Heart right ventricle (tissue), 16 donors: ENCODE measurements at places on chromosomes 5 and 9. TPM values are rescaled to one million over a fixed set of nuclear protein-coding genes. Genes with fewer than 3 reads are reported as not detected.

The TMEM232 gene
- 0.88 TPM for polyA plus RNA-seq

The LMNB1 gene
- 1.5 TPM for polyA plus RNA-seq

The PCDHGB4 gene
- polyA plus RNA-seq = 0.96 TPM

The PTAR1 gene
- polyA plus RNA-seq = 3.9 TPM

The C1QTNF2 gene
- 0.97 TPM for polyA plus RNA-seq

The NR2F1 gene
- 1.1 TPM for polyA plus RNA-seq

The TYRP1 gene
- polyA plus RNA-seq = 7.2 TPM

DNA sequence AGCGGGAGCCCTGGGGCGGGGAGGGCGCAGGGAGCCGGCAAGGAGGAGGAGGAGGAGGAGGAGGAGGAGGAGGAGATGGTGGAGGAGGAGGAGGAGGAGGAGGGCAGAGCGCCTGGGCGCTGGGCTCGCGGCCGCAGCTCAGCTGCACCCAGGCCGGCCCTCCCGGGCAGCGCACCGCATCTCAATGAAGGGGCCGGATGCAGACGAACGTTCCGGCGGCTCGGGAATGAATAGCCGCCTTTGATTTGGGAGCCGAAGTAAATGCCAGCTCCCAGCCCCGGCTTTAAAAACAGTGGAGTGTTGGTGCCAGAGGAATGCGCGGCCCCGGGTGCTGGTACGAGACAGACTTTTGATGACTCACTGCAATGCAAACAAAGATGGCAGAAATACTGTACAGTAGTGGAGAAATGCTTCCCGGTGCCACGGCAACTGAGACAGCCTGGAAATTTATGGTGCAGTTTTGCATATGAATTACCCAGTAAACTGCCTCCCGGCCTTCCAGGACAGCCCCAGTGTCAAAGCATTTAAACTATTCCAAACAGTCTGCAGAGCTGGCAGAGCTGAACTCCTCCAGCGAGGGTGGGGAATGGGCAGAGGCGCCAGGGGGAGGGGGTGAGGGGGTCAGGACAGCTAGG, 43.1 kb downstream of the NACC2 start:
- H3K27ac ChIP-seq = peak overlapping the region; percentile 78
- peak overlapping the region; percentile 54 for H3K4me3 ChIP-seq
- no peaks in the 10 kb centered on the region for H3K27me3 ChIP-seq
- H3K4me1 ChIP-seq = peaks cover 64% of the 10 kb centered on the region

GRCh38 chr9:109780453-109781033, 545 bp downstream of the PALM2AKAP2 start:
- peaks cover 32% of the 10 kb centered on the region for H3K27me3 ChIP-seq
- peak overlapping the region; percentile 63 for H3K27ac ChIP-seq
- peaks cover 4% of the 10 kb centered on the region for H3K36me3 ChIP-seq
- no peak for DNase-seq

GRCh38 chr9:130707225-130707976, 13.8 kb downstream of the EXOSC2 start:
- H3K27me3 ChIP-seq = no peaks in the 10 kb centered on the region
- no peak overlapping the region for H3K4me3 ChIP-seq
- peaks cover 32% of the 10 kb centered on the region for H3K36me3 ChIP-seq
- no peak overlapping the region for H3K27ac ChIP-seq

- DNase-seq = no peak
- H3K27ac ChIP-seq = no peak overlapping the region
- no peak overlapping the region for H3K4me3 ChIP-seq
- H3K27me3 ChIP-seq = peaks cover 11% of the 10 kb centered on the region
- H3K36me3 ChIP-seq = no peaks in the 10 kb centered on the region
These were observed 2.8 kb downstream of the CDH10 start for GRCh38 chr5:24642022-24642421.

GRCh38 chr9:86648828-86649170, 294.6 kb upstream of the TUT7 start:
- no peak for DNase-seq
- no peaks in the 10 kb centered on the region for H3K4me1 ChIP-seq
- no peaks in the 10 kb centered on the region for H3K36me3 ChIP-seq

- no peak overlapping the region for H3K27ac ChIP-seq
- H3K4me1 ChIP-seq = no peaks in the 10 kb centered on the region
- H3K27me3 ChIP-seq = no peaks in the 10 kb centered on the region
- H3K36me3 ChIP-seq = no peaks in the 10 kb centered on the region
- DNase-seq = no peak
These were observed 455.5 kb upstream of the RORB start for GRCh38 chr9:74041588-74041987.

- peaks cover 6% of the 10 kb centered on the region for H3K27me3 ChIP-seq
- no peak for DNase-seq
- peak overlapping the region; percentile 44 for H3K27ac ChIP-seq
- no peaks in the 10 kb centered on the region for H3K4me1 ChIP-seq
- H3K36me3 ChIP-seq = no peaks in the 10 kb centered on the region
These were observed 709 bp downstream of the IQGAP2 start for GRCh38 chr5:76403766-76404222.

- no peak overlapping the region for H3K4me3 ChIP-seq
- no peaks in the 10 kb centered on the region for H3K27me3 ChIP-seq
- no peak for DNase-seq
- H3K27ac ChIP-seq = no peak overlapping the region
- H3K4me1 ChIP-seq = peaks cover 5% of the 10 kb centered on the region
- no peaks in the 10 kb centered on the region for H3K36me3 ChIP-seq
These were observed 657.8 kb downstream of the TLE1 start for GRCh38 chr9:81031422-81032029.

GRCh38 chr9:77896938-77897667, 134.5 kb downstream of the GNAQ start:
- H3K27me3 ChIP-seq = no peaks in the 10 kb centered on the region
- DNase-seq = no peak
- H3K4me1 ChIP-seq = peaks cover 17% of the 10 kb centered on the region
- H3K36me3 ChIP-seq = no peaks in the 10 kb centered on the region
- H3K27ac ChIP-seq = no peak overlapping the region

- H3K4me1 ChIP-seq = peaks cover 62% of the 10 kb centered on the region
- H3K27me3 ChIP-seq = no peaks in the 10 kb centered on the region
- peak overlapping the region; percentile 41 for H3K27ac ChIP-seq
- DNase-seq = no peak
- no peak overlapping the region for H3K4me3 ChIP-seq
These were observed 36.6 kb downstream of the PPARGC1B start for GRCh38 chr5:149766460-149767280.

DNA sequence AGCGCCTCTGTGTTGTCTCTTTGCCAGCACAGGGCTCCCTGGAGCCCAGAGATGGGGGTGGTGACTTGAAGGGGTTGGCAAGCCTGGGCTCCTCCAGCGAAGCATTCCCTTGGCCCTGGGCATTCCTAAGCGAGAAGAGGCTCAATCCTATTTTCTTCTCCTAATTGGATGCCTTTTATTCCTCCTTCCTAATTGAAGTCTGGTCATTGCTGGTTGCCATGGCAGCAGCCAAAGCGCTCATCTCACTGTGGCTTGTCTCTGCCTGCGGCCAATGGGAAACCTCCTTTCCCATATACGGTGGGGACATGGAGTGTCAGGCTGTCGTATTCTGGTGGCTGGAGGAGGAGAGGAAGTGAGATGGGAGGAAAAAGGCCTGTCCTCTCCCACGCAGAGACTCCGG, 52.3 kb upstream of the RARS1 start:
- no peak overlapping the region for H3K4me3 ChIP-seq
- H3K4me1 ChIP-seq = no peaks in the 10 kb centered on the region
- H3K27me3 ChIP-seq = no peaks in the 10 kb centered on the region

- no peaks in the 10 kb centered on the region for H3K4me1 ChIP-seq
- H3K36me3 ChIP-seq = no peaks in the 10 kb centered on the region
- no peaks in the 10 kb centered on the region for H3K27me3 ChIP-seq
- no peak overlapping the region for H3K27ac ChIP-seq
- no peak overlapping the region for H3K4me3 ChIP-seq
- no peak for DNase-seq
These were observed 18.7 kb upstream of the TGFBR1 start for GRCh38 chr9:99085949-99086948.

GRCh38 chr9:136721339-136722092, 9.1 kb downstream of the DIPK1B start:
- no peak overlapping the region for H3K4me3 ChIP-seq
- peaks cover 63% of the 10 kb centered on the region for H3K4me1 ChIP-seq
- peaks cover 3% of the 10 kb centered on the region for H3K36me3 ChIP-seq
- DNase-seq = no peak

DNA sequence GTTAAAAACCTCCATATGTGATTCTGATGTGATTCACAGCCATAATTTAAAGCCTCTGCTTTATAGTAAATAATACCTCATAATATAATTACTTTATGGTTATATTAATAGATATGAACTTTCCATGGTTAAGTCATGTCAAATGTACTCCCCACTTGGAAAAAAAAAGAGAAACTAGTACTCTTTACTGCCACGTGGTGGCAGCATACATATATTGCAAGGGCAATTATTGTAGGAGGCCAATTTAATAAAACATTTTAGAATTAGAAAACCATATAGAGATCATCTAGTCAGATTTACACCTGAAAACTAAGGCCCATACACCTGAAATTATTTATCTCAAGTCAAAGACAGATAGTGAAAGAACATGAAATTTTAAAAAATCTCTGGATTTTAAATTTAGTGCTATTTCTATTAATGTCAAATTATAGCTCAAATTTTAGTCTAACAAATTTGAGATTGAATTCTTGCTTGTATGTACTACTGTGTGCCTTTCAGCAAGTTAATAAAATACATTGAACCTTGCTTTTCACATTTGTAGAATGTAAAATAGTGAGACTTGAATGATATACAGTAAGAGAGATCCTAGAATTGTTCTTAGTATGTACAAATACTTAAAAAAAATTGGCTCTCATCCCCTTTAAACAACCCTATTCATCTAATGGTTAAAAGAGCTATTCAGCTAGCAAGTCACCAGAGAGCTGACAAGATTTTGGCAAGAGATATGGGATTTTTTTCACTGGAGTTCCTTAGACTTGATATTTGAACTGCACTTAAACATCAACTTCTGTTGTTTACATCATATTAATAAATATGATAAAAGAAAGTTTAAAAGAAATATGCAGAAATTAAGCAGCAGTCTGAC, 603.8 kb downstream of the TLE4 start:
- H3K4me3 ChIP-seq = no peak overlapping the region
- no peak overlapping the region for H3K27ac ChIP-seq
- H3K27me3 ChIP-seq = no peaks in the 10 kb centered on the region
- no peaks in the 10 kb centered on the region for H3K4me1 ChIP-seq

DNA sequence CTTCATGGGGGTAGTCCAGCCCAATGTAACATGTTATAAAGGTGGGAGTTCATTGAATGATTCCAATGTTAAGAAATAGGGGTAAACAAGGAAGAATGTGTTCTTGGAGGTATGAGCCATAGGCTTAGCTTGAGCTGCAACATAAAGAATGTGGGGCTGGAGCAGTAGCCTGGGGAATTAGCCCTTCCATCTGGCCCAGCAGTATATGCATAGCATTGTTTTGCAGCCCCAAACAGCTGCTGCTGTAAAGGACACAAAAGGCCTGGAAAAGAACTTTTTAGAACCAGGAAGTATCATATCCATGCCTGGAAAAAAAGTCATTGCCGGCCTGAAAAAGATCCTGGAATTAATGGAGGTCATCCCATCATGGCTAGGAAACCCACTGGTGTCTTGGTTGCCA, 55.8 kb upstream of the SMARCA2 start:
- no peak overlapping the region for H3K27ac ChIP-seq
- H3K36me3 ChIP-seq = no peaks in the 10 kb centered on the region
- DNase-seq = no peak

- H3K27ac ChIP-seq = no peak overlapping the region
- no peaks in the 10 kb centered on the region for H3K27me3 ChIP-seq
- H3K4me1 ChIP-seq = no peaks in the 10 kb centered on the region
These were observed 21.7 kb downstream of the TARS1 start for GRCh38 chr5:33462456-33462855.
